Activated CD8-positive, alpha-beta T cell treated with anti-CD3 and anti-CD28 coated beads, Interleukin-2, amount 10 ng/mL, durations not matched to agents 7 days and 5 days (primary cell): ENCODE measurements at places on chromosomes 1 and 21. TPM values are rescaled to one million over a fixed set of nuclear protein-coding genes. Genes with fewer than 3 reads are reported as not detected.

DNA sequence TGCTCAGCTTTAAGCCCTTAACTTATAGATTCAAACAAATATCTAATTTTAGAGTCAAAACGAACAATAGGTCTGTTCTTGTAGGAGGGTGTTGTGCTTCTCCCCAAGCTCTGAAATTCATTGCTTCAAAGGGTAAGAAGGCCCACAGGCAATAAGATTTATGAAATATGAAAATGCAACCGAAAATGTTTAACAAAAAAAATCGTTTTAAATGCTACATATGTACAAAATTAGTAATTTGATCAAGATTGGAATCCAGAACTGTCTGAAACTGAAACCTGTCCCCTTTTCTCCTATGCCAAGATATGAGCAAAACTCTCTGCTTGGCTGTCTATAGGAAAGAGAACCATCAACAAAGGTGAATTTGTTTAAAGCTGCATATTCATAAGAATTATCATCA lies 534.3 kb downstream of the PLPP3 start:
- no peak for DNase-seq

DNA sequence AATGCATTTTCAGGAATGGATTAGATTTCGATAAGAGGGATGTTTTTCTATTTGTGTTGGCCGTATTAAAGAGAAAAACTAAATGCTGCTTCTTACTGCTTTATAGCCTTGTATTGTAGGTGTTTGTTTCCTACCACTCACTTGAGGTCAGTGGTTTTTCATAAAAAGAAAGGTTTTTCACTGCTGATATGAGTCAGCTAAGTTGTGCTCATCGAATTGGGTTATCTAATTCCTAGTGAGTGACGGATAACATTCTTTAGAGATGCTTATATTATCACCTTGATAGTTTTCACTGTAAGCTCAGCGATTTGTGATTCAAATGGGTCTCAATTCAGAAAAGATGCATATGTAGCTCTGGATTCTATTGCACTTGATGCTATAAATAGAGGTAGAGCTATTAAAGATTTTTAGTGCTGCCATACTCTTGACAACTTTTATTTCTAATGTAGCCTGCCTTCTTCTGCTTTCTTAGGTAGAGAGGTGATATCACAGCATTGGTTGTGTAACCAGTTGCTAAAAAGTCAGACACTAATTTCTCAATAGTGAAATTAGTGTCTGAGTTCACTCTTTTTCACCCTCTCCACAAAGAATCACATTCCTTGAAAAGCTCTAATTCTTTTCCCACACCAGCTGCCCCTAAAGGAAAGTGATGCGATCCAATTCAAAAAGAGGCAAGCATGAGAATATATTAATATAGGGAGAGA lies 180.0 kb downstream of the RASAL2 start:
- DNase-seq: no peak

DNA sequence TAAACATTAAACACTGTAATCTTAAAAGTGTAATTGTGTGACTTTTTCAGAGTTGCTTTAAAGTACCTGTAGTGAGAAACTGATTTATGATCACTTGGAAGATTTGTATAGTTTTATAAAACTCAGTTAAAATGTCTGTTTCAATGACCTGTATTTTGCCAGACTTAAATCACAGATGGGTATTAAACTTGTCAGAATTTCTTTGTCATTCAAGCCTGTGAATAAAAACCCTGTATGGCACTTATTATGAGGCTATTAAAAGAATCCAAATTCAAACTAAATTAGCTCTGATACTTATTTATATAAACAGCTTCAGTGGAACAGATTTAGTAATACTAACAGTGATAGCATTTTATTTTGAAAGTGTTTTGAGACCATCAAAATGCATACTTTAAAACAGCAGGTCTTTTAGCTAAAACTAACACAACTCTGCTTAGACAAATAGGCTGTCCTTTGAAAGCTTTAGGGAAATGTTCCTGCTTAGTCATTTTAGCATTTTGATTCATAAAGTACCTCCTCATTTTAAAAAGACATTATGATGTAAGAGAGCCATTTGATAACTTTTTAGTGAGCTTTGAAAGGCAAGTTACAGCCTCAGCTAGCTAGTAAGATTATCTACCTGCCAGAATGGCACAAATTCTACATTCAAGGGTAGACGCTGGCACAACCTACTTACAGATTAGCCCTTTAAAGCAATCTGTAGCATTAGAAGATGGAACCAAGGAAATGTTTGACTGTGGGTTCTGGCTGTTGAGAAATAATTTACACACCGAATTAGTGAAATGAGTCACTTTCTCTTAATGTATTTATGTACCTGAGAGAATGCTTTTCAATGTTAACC lies 9.4 kb downstream of the SOD1 start:
- DNase-seq: no peak

GRCh38 chr1:3821004-3821403 lies 24.7 kb upstream of the LRRC47 start:
- DNase-seq: no peak

DNA sequence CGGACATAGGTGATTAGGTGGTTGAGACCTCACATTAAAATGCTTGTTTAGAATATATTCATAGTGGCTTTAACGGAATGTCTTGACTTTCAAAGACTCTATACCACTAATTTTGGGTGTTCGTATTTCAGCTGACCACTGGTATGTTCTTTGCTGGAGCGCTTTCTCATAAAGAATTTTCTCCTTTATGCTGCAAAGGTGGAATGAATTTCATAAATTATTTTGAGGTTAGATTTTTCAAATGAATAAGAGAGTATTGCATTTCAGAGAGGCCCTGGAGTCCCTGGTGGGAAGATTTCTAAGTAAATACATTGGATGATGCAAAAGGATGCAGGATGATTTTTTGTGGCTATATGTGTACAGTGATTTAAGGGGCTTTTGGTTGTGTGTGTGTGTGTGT lies 55.8 kb downstream of the HUNK start:
- no peak for DNase-seq

DNA sequence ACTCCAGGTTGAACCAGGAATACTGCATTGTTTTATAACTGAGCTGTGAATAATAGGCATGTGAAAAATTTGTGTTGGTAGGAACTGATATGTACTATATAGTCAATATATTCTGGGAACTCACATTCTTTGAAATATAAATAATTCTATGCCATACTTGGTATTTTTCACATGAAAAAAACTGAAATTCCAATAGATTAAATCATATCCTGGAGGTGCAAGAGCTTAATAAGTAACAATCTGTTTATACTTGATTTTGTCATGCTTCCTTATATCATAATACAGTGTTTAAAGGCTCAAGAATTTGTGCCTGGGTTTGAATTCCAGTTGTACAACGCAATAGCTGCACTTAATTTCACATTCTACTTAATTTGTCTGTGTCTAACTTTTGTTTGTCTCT lies 387.0 kb downstream of the USP25 start:
- no peak for DNase-seq

GRCh38 chr1:18058206-18058921 lies 49.2 kb upstream of the IGSF21 start:
- no peak for DNase-seq

The RBP7 gene
- not detected for total RNA-seq
